ENCODE measurements at places on chromosomes 2 and 18.

DNA sequence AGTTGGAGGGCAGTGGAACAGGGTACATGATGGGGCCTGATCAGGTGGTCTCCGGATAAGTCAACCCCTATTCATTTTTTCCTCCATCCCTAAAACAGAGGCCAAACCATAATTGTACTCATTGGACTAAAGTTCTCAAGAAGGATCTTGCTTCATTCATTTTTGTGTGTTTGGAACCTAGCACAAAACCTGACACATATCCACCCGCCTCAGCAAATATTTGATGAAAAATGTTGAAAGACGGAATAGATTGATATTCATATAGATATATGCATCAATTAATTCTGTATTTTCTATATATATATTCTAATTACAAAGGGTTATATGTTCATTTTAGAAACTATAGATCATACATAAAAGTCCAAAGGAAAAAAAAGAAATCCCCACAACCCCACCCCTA lies 21.9 kb downstream of the SLC4A1AP start:
- DNase-seq: no peak

- DNase-seq: no peak
Observed at GRCh38 chr18:11784674-11785304, 66.4 kb upstream of the CHMP1B start.

DNA sequence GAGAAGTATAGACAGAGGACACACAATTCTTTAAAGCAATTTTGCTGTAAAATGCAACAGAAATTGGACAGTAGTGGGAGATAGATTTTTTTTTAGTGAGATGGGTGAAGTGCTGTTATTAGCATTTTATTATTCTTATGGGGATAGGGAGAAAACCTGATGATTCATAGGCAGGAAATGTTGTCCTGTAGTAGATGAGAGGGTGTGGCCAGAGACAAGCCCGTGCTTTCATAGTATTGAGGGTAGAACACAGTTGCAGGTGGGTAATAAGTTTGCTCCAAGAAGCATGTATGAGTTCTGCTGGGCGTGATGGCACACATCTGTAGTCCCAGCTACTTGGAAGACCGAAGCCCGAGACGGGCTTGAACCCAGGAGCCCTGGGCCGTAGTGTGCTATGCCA lies 128.3 kb upstream of the ARHGAP28 start:
- DNase-seq: no peak

DNA sequence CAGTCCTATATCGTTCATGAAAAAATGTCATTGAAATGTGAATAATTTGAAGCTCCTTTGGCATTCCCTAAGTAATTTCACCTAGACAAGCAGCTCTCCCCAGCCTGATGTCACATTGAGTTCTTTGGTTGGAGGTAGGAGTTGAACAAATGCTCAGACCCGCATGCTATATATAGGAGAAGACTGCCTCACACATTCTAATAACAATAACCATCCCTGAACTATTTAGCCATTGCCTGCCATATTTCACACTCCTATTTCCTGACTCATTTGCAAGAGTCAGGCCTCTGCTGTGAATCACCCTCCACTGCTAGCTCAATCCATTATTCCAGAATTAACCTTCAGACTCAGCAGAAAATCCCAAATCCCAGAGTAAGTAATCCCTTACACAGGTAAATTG lies 256.6 kb upstream of the ACVR2A start:
- DNase-seq: no peak

- no peak for DNase-seq
Observed at GRCh38 chr2:71586471-71586870, 133.1 kb downstream of the DYSF start.

DNA sequence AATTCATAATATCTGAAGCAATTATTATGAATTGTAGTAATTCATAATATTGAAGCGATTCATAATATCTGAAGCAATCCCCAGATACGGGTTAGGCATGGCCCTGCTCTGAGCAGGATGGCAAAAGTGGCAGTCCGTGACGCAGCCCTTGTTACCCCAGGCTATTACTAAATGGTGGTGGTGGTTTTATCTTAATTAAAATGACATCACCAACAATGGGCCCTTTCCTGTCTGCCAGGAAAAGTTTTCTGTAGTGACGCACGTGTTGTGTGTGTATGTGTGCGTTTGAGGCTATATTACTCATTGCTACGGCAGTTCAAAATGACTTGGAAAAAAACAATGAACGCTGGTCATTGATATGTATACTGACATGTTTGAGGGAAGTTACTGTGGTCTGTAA lies 10.6 kb upstream of the MOCOS start:
- DNase-seq: no peak

- DNase-seq: no peak
Observed at GRCh38 chr2:70994009-70994698, 519 bp downstream of the TEX261 start.

DNA sequence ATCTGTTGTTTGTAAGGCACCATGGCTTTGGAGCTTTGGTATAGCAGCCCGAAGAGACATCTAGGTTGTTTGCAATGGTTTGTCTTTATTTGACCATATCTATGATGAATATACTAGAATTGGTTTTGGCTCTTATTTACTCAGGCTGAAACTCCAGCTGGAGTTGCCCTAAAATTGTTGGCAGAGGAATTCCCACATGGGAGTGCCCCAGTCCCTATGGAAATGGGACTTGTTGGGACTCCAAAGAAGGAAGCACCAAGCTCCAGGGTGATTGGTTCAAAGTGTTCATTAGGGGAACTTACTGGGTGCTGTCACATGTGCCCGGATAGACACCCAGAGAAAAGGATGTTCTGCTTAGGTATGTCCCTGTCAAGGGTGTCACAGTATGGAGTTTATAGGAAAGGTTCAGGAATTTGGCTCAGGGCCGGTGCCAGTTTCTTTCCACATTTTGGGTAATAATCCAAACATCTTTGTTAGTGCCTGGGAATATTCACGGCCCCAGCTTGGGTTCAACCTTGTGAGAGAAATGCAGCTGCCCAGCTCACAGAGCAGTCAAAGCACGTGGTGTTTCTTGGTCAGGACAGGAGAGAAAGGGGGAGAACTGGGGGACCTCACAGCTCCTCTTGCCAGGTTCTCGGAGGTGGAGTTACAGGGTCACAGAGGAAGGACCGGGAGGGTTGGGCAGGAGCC lies 123.5 kb upstream of the ZSWIM2 start:
- DNase-seq: no peak

GRCh38 chr2:118014492-118014824 lies 588 bp upstream of the CCDC93 start:
- no peak for DNase-seq

DNA sequence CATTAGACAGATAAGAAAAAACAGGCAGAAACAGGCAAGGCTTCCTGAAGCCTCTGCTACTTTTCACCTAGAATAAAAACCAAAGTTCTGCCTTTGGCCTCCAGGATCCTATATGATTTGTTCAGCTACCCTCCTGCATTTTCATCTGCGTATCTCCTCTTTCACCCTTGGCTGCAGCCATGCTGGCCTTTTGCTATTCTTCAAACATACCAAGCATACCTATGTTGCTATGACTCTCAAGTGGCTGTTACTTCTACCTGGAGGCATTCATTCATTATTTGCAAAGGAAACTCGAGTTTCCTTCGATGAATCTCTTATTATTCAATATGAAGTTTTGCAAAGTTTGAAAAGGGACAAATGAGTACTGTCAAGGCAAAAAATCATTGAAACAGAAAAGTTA lies 106.4 kb upstream of the HNMT start:
- no peak for DNase-seq

DNA sequence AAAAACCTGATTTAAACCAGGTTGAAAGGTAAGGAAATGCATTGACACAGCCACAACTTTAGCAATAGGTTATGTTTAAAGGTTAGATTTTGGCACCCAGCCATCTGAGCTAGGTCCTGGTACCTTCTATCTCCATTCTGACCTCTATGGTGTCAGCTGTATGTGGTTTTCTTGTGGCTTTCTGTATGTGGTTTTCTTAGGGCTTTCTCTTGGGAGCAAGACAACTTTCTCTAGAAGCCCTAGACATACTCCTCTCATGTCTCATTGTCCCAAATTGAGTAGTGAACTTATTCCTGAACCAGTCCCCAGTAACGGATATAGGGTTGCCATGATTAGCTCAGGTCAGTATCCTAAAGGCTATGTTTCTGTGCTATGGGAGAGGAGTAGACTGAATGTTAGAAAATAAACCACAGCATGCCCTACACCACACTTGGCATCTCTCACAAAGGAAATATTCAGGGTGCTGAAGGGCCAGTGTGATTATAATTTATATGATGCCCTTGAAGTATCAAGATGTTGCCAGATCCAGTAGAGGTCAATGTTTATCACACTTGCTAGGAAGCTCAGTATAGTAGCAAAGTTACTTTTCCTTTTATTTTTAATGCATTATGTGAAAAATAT lies 176.1 kb downstream of the CAPN13 start:
- no peak for DNase-seq

DNA sequence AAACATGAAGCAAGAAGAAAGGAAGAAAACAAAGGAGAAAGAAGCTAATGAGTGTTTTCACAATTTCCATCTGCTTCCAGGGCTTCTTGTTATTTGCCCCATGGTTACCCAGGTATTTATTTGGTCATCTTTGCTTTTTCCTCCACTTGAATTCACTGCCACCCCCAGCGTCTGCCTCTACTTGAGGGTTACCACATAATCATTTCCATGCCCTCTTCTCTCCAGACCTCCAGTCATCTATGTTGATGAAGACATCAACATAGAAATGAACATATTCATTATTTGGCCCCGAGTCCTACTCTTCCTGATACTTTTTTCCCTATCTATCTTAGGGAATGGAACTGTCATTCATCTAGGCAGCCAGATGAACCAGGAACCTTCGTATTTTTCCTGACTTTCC lies 133.6 kb upstream of the CAVIN2 start:
- no peak for DNase-seq

DNA sequence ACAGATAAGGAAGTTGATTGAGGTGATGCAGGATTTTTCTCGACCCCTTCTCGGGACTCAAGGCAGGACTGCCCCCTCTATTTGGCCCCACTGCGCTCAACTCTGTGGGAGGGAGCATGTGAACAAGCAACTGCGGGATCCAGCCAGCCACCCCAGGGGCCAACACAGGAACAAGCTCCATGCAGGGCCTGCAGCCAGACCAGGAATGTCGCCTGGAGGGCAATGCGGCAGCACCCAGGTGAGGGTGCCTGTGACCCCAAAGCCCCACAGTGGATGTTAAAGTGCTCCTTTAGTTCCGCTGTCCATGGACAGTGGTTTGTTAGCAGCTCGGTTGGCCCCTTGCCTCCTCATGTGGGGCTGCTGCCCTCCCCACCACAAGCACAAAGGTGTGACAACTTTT lies 57.1 kb downstream of the HRH4 start:
- no peak for DNase-seq

- no peak for DNase-seq
Observed at GRCh38 chr18:79401494-79402208, 5.9 kb downstream of the NFATC1 start.

DNA sequence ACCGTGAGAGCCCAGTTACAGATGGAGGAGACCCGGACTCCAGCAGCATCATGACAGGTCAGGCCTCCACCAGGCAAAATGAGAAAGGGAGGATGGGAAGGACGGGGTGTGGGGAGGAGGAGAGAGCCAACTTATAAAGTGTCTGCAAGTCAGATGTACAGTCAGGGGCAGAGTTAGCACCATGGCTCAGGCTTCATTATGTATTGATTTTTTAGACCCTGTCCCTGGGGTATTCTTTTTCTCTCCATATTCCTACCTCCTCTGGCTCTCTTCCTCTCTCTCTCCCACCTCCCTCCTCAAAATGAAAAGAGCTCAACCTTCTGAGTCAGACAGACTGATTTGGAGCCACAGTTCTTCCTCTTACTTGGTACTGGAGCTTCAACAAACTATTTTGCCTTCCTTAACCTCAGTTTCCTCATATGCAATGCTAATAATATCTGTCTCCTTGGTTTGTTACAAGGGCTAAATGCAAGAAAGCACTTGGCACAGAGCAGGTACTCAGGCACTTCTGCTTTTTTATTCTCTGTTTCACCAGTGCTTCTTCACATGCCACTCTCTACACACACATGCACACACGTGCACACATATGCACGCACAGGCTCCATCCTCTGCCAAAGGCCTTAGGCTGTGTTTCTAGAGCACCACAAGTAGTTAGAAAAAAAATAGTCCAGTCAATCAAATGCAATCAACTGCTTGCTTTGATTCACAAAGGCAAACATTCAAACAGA lies 92.3 kb upstream of the PKDCC start:
- no peak for DNase-seq

DNA sequence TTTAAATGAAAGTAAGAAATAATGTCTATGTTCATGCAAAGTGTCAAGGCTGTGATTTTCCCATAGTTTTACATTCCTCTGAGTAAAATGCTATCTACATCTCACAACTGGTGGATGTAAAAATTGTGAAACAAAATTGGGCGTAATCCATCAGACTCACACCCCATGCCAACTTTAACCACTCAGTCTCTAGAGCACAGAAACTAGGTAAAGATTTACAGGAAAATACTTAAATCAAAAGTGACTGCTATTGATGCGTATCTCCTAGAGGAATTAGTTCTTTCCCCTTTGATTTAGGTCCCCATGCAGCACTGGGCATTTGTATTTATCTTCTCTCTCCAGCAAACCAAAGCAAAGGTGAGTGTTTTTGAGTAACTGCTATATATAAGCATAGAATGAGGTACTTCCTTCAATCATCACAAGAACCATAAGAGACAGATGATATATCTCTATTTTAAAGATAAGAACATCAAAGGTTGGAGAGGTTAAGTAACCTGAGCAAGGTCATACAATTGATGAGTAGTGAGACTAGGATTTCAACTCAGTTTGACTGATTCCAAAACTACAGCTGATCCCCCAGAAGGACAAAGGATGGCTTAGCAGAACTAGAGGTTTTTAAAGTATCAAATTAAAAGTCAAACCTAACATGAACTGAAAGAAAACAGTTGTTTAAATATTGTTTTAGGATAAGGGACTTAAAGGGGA lies 594.0 kb upstream of the ACVR2A start:
- DNase-seq: no peak

DNA sequence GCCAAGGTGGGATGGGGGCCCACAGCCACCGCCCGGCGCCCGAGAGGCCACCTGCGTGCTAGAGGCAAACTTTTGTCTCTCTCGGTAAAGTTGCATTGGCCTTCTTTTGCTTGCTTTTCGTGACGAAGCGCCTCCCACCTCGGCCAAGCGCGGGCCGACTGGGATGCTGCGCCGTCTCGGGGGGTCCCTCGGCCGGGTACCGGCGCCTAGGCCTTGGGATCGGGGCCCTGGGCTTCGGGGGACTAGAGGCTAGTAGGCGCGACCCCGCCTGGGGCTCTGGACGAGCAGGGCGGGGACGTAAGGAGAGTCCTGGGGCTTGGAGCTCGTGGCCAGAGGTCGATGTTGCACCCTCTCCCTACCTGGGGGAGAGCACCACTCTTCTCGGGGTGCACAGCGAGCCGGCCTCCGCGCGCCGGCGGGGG lies 545 bp downstream of the GLI2 start:
- DNase-seq: no peak

DNA sequence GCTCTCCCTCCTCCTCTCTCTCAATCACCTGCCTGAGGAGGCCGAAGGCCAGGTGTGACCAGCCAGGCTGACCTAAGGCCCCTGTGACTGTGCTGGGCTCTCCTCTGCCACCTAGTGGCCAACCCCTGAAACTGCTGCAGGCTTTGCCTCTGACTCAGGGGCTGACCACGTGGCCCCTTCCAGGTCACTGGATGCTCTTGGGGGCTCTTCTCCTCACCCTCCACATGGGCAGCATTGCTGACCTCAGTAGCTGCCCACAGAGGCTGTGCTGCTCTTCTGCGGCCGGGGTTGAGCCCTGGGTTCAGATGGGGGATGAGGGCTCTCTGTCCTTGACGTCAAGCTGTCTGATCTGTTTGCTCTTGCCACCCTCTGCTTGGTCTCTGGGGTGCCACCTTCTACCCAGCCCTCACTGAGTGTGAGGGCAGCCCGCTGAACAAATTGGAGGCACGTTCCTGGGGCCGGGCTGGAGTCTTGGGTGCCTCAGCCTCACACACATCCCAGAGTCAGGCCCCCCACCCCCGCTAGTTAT lies 122.7 kb downstream of the TWIST2 start:
- DNase-seq: no peak

- DNase-seq: no peak
Observed at GRCh38 chr2:181465676-181466375, 8.6 kb downstream of the ITGA4 start.
